SJCRH30 (cell line): ENCODE measurements at places on chromosomes 5 and 9. TPM values are rescaled to one million over a fixed set of nuclear protein-coding genes. Genes with fewer than 3 reads are reported as not detected.

DNA sequence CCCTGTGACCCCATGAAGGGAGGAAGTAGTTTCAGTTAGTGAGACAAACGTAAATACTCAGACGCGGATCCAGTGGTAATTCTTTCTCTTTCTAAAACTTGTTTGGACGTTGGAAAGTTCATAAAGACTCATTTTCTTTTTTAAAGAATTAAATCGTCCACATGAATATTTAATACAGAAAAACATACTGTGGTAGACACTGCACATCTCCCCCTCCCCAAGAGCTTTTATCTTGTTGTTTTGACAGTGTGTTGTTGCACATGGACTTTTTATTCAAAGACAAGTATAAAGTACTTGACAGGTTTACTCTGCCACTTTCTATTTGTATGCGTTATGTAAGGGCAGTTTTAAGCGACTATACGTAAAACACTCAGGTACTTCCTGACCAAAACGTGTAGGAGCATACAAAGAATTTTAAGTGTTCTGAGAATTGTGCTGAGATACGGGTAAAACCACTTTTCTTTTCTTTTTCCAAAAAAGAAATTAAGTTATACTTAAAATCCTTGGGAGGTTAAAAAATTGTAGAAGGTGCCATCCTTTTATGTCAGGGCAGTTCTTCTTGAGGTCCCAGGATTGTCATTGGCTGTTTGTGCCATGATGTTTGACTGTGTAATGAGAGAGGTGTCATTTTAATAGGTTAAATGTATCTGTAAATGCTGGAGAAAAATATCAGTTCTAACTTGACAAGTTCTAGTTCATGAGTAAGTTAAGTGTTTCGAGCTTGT, 1.3 kb downstream of the NIPBL start:
- peak overlapping the region; percentile 77 for H3K4me3 ChIP-seq
- DNase-seq, result no peak
- no peaks in the 10 kb centered on the region for H3K36me3 ChIP-seq
- no peaks in the 10 kb centered on the region for H3K27me3 ChIP-seq
- H3K4me1 ChIP-seq, result peaks cover 16% of the 10 kb centered on the region; the same call in 1 of the 2 replicates
- H3K27ac ChIP-seq, result peak overlapping the region; percentile 76

DNA sequence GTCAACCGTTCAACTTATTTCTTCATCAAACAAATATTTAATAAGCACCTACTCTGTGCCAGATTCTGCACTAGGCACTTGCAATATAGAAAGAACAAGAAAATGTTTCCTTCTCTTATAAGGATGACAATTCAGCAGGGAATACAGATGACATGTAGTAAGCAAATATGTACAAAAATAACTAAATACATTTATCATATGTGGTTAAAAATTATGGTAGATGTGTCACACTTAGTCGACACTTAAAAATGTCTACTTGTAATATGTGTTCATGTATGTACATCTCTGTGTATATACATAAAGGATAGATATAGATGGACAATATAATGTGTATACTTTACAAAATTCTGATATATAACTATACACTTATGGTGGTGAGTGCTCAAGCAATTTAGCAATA, 417.0 kb upstream of the MEF2C start:
- H3K4me1 ChIP-seq, result no peaks in the 10 kb centered on the region
- no peaks in the 10 kb centered on the region for H3K36me3 ChIP-seq
- H3K27me3 ChIP-seq, result no peaks in the 10 kb centered on the region

PCDHA13 gene
- total RNA-seq, result 0.05 TPM in 1 of 2 replicates, not detected in the other

DNA sequence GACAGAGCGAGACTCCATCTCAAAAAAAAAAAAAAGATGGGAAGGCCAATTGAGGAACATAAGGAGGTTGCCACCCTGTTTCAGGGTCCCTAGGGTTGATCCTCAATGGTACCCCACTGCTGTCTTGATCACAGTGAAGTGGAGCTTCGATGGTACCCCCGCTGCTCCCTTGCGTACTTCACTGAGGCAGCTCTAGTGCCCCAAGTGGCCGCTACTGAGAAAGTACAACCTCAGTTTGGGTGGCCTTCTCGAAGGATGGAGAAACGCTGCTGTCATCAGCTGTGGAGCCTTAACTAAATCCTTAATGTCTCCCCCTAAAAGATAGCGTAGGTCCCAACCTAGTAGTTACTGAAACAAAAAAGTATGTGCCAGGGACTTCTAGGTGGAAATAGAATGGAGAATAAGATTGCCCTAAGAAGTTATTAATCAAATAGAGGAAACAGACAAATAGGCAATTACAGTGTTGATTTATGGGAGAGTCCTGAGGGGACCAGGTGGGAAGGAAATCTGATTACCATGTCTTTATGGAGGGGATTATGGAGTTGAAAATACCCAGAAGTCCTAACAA, 6.3 kb downstream of the TESK1 start:
- 0 out of 2 replicates have a peak, but pooled peaks cover 2% of the 10 kb centered on the region for H3K4me1 ChIP-seq
- no peaks in the 10 kb centered on the region for H3K27me3 ChIP-seq
- H3K36me3 ChIP-seq, result no peaks in the 10 kb centered on the region
- H3K4me3 ChIP-seq, result no peak overlapping the region
- no peak overlapping the region for H3K27ac ChIP-seq
- DNase-seq, result peak; percentile 46

DNA sequence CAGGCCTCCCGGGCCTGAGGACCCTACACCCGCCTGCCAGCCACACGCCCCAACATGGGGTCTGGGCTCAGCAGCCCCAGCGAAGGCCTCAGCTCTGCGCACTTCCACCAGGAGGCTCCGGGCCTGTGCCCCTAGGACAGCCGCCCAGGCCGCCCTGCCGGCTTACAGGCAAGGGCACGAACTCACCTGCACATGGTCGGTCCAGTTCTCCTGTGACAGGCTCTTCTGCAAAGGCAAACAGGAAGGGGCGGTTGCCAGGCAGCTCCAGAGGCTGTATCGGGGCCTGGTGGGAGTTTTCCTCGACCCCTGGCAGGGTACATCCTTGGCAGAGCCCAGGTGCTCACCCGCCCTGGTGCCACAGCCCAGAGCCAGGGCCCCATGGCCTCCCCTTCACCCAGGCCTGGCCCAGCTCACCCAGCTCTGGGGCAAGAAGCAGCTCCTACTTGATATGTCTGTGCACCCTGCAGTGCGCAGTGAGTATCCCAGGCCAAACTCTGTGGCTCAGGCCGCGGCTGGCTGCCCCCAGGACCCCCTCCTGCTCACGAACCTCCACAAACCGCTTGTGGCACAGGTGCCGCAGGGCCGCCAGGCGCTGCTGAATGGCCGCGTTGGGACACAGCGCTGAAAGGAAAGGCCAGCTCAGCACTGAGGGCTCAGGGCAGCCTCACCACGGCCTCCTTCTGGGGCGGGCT, 52.2 kb upstream of the NRARP start:
- no peaks in the 10 kb centered on the region for H3K27me3 ChIP-seq
- no peaks in the 10 kb centered on the region for H3K36me3 ChIP-seq
- no peak overlapping the region for H3K4me3 ChIP-seq
- DNase-seq, result no peak

ELAVL2 gene
- 29.1 and 29.2 TPM in 2 replicates for total RNA-seq

DNA sequence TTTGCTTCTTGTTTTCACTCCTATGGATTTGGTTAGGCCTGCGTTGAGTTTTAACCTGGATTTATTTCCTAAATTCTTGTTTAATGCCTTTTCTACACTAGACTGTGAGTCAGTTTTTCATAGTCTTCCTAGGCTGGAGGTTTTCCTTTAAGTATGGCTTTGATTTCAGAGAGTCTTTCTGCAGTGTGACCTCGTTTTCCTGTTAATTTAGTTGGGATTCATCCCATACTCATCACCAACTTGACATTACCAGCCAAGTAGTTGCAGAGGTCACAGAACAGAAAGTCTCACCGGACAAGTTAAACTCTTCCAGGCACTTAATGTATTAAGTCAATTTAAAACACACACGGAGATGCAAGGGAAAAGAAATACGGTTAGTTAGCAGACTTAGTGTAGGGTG, 29.7 kb upstream of the AUH start:
- H3K27ac ChIP-seq, result no peak overlapping the region
- peaks cover 10% of the 10 kb centered on the region for H3K4me1 ChIP-seq
- DNase-seq, result no peak
- no peak overlapping the region for H3K4me3 ChIP-seq
- H3K36me3 ChIP-seq, result no peaks in the 10 kb centered on the region

DNA sequence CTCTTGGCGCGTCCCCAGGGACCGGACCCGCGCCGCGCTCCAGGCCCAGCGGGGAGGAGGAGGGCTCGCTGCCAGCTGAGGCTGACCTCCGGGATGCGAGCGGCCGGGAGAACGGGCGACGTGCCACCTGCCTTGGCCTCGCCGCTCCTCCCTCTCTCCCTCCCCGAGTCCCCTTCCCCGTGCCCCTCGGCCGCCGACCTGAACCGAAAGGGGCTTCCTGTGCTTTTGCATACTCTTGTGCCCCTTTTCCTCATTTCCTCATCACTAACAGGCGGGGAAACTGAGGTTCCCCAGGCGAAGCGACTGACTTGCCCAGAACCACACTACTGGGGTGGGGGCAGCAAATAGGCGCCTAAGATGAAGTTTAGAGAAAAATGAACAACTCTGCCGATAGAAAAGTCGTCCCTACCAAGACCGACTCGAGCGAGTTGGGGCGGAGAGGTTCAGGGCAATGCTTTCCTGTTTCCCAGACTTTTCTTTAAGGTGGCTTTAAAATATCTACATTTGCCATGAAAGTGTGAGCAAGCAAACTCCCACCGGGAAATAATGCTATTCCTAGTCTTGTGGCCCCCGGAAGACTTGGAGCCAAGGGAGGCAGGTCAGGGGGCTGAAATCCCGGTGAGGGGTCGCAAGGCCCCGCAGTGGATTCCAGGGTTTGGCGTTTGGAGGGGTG, 580 bp upstream of the DUSP1 start:
- H3K27ac ChIP-seq, result peak overlapping the region; percentile 96
- peaks cover 20% of the 10 kb centered on the region for H3K36me3 ChIP-seq
- H3K4me3 ChIP-seq, result peak overlapping the region; percentile 98
- peaks cover 14% of the 10 kb centered on the region for H3K4me1 ChIP-seq
- peak; percentile 64 for DNase-seq

DNA sequence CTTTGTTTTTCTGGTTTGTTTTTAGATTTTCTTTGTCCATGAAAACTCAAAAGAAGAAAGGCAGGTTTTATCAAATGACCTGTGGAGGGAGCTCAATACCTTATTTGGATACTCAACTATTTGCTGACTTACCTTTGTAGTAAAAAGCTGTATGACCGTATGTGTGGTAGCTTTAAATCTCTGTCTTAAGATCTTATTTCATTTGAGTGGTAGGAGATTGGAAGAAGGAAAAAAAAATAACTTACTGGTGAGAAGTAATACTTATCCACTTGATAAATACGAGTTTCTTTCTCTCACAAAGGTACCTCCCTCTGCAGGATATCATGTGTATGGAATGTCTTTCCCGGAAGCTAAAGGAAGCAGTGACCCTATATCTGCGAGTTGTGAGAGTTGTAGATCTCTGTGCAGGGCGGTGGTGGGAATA, 15.0 kb downstream of the FBXO38 start:
- no peak overlapping the region for H3K4me3 ChIP-seq
- H3K4me1 ChIP-seq, result no peaks in the 10 kb centered on the region
- no peaks in the 10 kb centered on the region for H3K27me3 ChIP-seq
- no peak overlapping the region for H3K27ac ChIP-seq
- peaks cover 43% of the 10 kb centered on the region for H3K36me3 ChIP-seq
- no peak for DNase-seq

DNA sequence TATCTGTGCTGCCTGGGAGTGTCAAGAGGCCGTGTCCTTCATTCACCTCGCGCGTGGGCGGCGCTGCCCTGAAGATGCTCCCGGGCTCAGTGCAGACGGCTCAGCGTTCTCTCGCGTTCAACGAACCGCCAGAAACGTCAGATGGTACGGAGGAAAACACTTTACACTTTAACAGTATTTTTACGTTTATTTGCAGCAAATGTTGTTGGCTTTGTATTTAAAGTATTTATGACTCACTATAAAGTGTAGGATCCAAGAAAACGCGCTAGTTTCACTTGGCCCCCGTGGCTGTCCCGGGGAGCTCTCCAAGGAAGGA, 544 bp upstream of the ERCC6L2 start:
- no peak overlapping the region for H3K27ac ChIP-seq
- peaks cover 5% of the 10 kb centered on the region for H3K36me3 ChIP-seq
- peaks cover 9% of the 10 kb centered on the region for H3K4me1 ChIP-seq
- no peak overlapping the region for H3K4me3 ChIP-seq

GRCh38 chr9:100011062-100011681, 87.6 kb downstream of the ERP44 start:
- no peak overlapping the region for H3K27ac ChIP-seq
- H3K4me3 ChIP-seq, result no peak overlapping the region
- no peaks in the 10 kb centered on the region; the same call in 1 of the 2 replicates for H3K4me1 ChIP-seq
- peaks cover 3% of the 10 kb centered on the region; the same call in 1 of the 2 replicates for H3K36me3 ChIP-seq
- peak; percentile 49 for DNase-seq
- H3K27me3 ChIP-seq, result no peaks in the 10 kb centered on the region

DNA sequence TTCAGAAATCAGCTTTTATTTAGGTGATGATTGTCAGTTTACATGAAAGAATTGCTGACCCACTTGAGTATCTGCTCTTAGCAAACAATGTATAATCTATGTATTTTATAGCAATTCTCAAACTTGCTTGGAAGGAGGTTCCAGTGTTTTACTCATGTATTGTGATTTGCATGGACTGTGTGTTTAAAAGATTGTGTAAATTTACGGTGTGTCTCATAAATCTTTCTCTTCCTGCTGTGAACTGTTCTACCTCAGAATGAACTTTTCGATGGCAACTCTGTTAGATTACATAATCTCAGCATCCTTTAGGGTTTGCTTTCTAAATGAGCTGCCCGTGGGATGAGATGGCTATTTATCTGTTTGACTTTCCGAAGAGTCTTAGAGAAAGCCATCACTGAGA, 122.5 kb downstream of the MEF2C start:
- no peaks in the 10 kb centered on the region for H3K4me1 ChIP-seq
- H3K4me3 ChIP-seq, result no peak overlapping the region
- no peak overlapping the region for H3K27ac ChIP-seq
- no peak for DNase-seq

GRCh38 chr9:135403733-135404450, 75.7 kb upstream of the PPP1R26 start:
- H3K4me1 ChIP-seq, result no peaks in the 10 kb centered on the region
- H3K4me3 ChIP-seq, result no peak overlapping the region
- 0 out of 2 replicates have a peak, but pooled peaks cover 16% of the 10 kb centered on the region for H3K27me3 ChIP-seq
- H3K36me3 ChIP-seq, result no peaks in the 10 kb centered on the region

MOB3B gene
- total RNA-seq, result 0.25 and 0.34 TPM in 2 replicates

GRCh38 chr5:36198281-36198680, 43.4 kb downstream of the NADK2 start:
- peaks cover 78% of the 10 kb centered on the region for H3K36me3 ChIP-seq
- H3K27me3 ChIP-seq, result no peaks in the 10 kb centered on the region
- no peak overlapping the region for H3K4me3 ChIP-seq
- DNase-seq, result no peak
- peaks cover 6% of the 10 kb centered on the region for H3K4me1 ChIP-seq
- no peak overlapping the region for H3K27ac ChIP-seq

DNA sequence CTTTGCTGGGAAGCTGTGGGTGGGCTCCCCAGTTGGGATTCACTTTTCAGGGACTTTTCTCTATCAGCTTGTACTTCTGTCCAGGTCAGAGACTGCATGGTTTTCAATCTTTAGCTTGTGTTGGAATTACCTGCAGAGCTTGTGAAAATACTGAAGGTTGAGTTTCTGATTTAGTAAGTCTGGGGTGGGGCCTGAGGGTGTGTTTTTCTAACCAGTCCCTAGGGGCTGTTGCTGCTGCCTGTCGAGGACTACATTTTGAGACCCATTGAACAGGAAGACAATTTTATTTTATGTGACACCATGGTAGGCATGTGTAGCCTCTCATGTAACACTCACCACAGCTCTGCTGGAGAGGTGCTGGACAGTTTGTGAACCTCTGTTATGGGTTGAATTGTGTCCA, 14.7 kb upstream of the MLANA start:
- DNase-seq, result no peak
- H3K4me3 ChIP-seq, result no peak overlapping the region

- H3K27ac ChIP-seq, result no peak overlapping the region
- peaks cover 6% of the 10 kb centered on the region for H3K4me1 ChIP-seq
- DNase-seq, result no peak
- H3K4me3 ChIP-seq, result no peak overlapping the region
- H3K27me3 ChIP-seq, result no peaks in the 10 kb centered on the region
Measured at GRCh38 chr9:125341566-125341965, 79.9 kb downstream of the GAPVD1 start.
